ENCODE measurements at places on chromosomes 16 and 17.

- DNase-seq = no peak
Observed at GRCh38 chr17:2108170-2108569, 53.3 kb downstream of the HIC1 start.

DNA sequence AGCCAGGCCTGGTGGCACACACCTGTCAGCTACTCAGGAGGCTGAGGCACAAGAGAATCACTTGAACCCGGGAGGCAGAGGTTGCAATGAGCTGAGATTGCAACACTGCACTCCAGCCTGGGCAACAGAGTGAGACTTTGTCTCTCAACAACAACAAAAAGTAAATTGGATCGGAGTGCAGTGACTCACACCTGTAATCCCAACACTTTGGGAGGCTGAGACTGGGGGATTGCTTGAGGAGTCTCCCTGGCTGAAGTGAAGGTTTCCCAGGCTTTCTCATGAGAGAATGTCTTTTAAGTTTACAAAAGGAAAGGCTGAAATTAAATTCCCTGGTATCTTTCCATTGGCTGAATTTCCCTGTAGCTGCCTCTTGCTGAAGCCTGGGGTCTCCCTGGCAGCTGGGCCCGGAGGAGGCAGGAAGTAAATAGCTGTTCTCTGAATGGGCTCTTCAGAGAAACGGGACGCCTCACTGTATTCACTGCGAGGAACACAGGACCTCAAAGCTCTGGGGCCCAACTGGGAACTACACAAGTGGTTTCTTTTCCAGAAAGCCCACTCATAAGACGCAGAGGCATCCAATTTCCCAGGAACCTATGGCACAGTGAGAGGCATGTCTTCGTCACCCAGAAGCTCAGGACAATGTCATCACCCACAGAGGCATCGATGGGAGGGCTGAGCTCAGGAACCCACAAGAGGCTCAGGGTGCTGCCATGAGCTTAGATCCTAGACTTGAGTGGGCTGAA lies 77.4 kb upstream of the SMURF2 start:
- no peak for DNase-seq

- peak; percentile 72 for DNase-seq
Observed at GRCh38 chr16:89489040-89489897, 1.1 kb downstream of the ANKRD11 start.

- no peak for DNase-seq
Observed at GRCh38 chr17:64780096-64781013, 118.2 kb upstream of the SMURF2 start.

GRCh38 chr17:34113089-34113488 lies 142.0 kb upstream of the CCL2 start:
- DNase-seq = no peak

GRCh38 chr17:42321555-42321954 lies 33.3 kb downstream of the STAT5A start:
- DNase-seq = no peak

- DNase-seq = no peak
Observed at GRCh38 chr16:88819126-88819525, 7.4 kb upstream of the APRT start.

DNA sequence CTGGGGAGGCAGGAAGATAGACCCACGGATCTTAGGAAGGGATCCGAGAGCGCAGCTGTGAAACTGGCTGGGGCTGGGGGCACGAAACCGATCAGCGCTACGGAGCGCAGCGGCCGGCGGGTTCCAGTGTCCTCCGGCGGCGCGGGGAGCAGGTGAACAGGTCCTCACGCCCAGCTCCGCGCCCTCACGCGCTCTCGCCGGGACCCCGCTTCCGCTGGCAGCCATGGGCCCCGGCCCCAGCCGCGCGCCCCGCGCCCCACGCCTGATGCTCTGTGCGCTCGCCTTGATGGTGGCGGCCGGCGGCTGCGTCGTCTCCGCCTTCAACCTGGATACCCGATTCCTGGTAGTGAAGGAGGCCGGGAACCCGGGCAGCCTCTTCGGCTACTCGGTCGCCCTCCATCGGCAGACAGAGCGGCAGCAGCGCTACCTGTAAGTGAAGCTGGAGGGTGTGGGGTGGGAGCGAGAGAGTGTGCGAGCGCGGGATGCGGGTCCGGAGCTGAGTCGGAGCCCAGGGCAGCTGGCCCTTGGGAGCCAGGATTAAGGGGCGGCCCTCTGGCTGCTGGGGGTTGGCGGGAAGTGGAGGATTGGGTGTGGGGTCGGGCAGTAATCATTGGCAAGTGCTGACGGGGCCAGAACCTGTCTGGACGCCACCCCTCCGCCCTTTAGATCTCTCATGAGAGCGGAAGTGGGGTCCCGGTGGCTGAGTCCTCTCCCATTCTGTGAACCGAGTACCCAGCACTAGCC lies 479 bp downstream of the ITGA3 start:
- DNase-seq = no peak

DNA sequence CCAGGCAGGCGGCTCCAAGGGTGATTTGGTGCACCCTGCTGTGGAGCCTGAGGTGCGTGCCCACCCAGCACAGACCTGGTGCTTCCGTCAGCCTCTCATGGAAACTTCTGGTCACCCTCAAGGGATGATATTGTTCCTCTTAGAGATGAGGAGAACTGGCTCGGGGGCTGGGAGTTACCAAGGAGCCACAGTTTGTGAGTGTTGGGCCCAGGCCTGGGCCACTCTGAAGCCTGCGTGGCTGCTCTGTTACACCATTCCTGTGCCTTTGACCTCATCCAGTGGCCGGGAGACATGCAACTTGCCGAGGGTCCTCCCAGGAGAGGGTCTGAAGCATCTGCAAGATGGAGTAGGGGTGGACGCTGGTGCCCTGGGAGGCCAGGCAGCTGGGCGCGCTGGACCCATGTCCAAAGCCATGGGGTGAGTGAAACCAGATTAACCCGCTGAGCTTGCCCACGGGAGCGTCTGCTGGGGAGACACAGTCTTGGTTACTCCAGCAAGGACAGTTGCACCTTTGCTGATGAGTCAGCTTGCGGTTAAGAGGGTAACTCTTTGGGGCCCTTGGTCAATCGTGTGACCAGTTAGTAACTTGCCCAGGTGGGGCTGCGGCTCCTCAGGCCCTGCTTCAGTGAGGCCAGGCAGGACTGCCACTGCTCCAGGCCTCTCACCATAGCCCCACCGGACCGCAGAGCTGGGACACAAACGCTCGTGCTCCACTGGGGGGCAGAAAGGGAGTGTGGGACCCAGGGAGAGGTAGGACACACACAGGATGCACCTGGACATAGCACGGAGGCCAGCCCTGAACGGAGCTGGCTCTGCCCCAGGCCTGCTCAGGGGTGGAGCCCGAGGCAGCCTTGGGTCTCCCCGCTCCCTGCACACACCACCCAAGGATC lies 7.5 kb downstream of the C16orf90 start:
- DNase-seq = no peak

GRCh38 chr16:70700101-70701020 lies 14.5 kb upstream of the MTSS2 start:
- DNase-seq = no peak

- no peak for DNase-seq
Observed at GRCh38 chr17:4064366-4064765, 78.5 kb downstream of the ZZEF1 start.

DNA sequence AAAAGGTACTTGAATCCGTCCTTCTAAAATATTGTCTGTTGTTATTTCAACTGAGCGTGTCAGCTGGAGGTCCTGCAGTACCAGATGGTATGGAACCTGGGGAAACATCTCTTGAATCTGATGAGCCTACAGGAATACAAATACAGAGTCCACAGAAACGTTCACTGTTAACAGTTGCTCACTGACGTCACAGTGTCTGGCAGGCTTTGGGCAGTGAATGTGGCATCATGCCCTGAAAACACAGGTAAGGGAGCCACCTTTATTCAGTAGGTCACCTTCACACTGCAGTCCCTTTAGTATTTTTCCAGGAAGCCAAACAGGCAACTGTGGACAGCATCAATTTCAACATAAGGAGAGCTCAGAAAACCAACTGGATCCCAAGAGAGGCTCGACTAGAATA lies 56.1 kb downstream of the AMFR start:
- no peak for DNase-seq

- no peak for DNase-seq
Observed at GRCh38 chr17:72514891-72515290, 394.1 kb downstream of the SOX9 start.

DNA sequence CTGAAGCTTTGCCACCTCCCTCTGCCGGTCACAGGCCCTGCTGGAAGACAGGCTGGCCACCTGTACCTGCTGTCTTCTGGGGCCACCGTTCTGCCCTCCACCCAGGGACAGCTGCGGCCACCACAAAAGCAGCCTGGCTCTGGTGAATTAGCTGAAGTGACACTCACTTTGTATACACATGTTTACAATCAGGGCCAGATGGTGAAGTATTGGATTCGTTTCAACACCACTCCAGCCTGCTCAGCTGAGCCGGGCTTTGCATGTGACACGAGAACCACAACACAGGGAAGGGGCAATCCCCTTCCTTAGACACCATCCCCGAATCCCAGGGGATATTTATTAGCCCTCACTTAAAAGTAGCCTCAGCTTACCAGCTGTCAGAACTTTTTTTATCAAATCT lies 191.5 kb upstream of the RPL38 start:
- no peak for DNase-seq

- no peak for DNase-seq
Observed at GRCh38 chr17:82065193-82065637, 389 bp downstream of the DUS1L start.

- peak; percentile 33 for DNase-seq
Observed at GRCh38 chr16:80231888-80232287, 308.9 kb upstream of the DYNLRB2 start.

DNA sequence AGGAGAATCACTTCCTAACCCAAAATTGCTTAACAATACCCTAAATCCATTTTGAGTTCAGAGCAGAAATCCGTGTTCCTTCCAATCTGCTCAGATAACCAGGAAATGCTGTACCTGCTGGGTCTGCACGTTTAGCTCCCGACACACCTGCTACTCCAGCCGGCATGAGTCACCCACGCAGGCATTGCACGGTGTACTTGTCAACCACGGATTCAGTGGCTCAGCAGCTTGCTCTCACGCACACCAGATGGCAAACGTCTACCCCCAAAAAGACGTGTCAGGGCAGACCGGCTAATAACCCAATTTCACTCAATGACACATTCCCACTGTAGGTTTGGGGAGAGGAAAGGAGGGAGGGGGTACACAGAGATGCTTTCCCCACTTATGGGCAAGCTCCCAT lies 468.1 kb downstream of the SOX9 start:
- DNase-seq = no peak

GRCh38 chr17:55272711-55273578 lies 8.2 kb downstream of the HLF start:
- no peak for DNase-seq

DNA sequence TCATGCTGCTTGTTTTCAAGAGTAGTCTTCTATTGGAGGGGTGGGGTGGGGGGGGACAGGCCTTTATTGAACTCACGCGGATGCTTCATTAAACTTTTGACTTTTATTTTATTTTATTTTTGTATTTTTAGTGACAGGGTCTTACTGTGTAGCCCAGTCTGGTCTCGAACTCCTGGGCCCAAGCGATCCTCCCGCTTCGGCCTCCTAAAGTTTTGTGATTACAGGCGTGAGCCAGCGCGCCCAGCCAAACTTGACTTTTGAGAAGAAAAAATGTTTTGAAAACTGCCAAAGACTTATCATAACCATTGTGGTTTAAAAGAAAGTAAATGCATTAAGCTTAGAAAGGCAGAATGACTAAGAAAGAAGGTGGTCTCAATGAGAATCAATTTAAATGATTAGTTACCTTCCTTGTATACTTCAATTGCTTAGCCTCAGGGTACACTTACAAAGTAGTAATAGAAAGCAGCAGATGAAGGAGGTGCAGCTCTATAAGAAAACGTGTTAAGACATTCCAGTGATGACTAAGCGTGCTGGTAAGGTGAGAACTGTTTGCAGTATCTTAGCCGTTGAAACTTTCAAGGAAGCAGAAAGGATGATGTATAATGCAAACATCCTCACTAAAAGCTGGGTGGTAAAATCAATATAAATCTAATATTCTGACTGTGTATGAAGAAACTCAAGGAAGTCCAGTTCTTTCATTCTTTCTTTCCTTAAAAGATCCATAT lies 1.2 kb downstream of the AP2B1 start:
- no peak for DNase-seq

DNA sequence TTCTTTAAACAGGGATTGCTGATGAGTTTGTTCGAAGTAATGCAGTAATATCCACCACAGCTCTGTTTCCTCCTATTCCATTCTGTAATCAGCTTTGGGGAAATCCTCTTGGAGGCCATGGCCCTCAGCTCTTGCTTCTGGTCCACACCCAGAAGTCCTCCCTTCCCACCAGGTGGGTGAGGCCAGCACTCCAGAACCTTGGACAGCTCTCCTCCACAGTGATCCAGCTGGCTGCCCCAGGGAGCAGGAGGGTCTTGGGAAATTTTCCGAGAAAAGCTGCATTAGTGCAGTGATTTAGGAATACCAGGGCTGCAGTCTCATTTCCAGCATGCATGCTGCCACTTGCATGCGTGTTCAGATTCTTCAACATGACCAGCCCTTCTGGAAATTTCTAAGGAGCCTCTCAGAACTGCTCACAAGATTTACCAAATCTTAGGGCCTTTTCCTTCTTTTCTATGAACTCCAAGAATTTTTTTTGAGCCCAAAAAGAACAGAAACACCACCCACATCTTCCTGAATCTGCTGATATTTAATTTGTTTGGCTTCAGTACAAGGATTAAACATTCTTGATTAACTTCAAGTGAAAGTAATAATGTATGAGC lies 4.2 kb downstream of the SMPD3 start:
- DNase-seq = no peak

GRCh38 chr17:45789874-45790273 lies 5.8 kb downstream of the CRHR1 start:
- no peak for DNase-seq
